NCI-H774 (cell line): ENCODE measurements at places on chromosomes 1 and 21.

DNA sequence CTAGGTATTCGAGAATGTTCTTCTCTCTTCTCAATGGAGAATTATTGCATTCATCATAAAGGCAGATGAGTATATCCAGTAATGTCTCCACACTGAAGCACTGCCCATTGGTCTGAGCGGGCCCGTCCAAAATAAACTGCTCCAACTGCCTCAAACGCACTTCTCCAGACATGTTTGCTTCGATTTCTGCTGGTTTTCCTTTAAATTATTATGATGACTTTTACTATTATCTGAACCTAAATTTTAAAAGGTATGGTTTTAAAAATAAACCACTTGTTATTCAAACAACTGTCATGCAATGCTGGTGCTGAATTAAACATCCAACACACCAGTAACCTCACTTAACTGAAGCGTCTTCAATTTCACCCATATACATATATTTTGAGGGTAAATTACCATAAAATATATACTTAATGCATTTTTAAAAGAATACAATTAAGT is 1.3 kb downstream of the CDC42BPA start:
- DNase-seq = no peak

DNA sequence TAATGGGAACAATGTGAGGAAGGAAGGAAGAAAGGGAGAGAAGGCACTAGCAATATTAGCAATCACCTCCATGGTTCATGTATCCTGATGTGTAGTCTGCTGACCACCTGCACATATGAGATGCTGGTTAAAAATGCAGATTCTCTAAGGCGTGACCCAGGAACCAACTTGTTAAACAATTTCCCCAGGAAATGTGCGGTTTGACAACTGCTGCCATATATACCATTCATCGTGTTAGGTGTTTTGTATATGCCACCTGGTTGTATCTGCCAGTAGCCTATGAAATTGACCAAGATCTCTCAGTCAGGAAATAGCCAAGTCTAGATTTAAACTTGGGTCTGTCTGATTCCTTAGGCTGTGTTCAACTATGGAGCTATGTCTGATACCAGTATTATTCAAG is 4.1 kb downstream of the SEMA4A start:
- no peak for DNase-seq

DNA sequence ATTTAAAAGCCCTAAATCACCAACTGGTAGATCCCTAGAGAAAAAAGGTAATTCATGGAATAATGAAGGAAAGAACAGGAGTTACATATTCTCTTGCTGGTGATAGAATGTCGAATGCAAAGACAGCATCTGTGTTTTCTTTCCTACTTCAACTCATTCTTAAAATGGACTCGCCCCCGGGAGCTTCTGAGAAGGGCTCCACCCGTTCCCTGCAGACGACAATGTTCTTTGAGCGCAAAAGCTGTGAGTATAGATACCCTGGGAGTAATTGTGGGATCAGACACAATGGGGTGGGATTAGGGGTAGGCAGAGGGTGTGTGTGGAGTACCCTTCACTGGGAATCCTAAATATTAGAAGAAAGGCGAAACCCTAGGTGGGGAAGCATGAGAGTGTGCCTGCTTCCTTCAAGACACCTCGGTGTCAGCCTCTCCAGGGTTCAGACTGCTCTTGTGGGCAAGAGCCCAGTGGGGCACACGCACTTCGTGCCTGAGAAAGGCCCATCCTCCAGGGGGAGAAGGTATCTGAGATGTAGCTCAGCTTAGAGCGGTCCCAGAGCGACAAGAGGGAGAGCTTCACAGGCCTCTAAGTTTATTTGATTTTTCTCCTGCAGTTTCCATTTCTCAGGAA is 123.3 kb upstream of the DPYD start:
- DNase-seq = no peak

- DNase-seq = no peak
These were observed 25.8 kb downstream of the PIGP start for GRCh38 chr21:37047079-37047478.

GRCh38 chr1:65278376-65279069 is 30.8 kb upstream of the DNAJC6 start:
- DNase-seq = no peak

GRCh38 chr1:108059945-108060344 is 95.0 kb upstream of the VAV3 start:
- DNase-seq = no peak

GRCh38 chr1:27862671-27863537 is 9.4 kb upstream of the THEMIS2 start:
- DNase-seq = no peak

GRCh38 chr1:89910780-89911179 is 84.1 kb upstream of the ZNF326 start:
- no peak for DNase-seq

DNA sequence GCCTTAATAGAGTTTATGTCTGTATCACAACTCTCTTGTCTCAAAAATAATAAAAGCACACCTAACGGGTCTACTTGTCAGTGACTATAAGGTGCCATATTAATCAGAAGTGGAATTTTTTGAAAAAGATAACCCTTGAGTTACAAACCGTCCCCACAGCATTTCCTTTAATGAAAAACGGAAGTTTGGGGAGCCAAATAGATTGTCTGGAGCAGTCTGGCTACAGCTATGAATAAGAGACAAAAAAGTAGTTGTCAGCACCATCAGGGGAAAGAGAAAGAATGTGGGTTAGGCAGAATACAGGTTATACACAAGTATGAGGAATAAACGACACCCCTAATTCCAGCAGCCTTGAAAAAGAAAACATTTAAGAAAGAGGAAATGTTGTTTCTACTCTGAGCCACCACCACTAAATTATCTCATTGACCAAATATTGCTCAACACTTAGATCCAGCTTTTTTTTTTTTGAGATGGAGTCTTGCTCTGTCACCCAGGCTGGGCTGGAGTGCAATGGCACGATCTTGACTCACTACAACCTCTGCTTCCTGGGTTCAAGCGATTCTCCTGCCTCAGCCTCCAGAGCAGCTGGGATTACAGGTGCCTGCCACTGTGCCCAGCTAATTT is 29.4 kb upstream of the USP24 start:
- no peak for DNase-seq
